Sciatic nerve (tissue), 2 donors: ENCODE measurements at places on chromosomes 6 and 20. TPM values are rescaled to one million over a fixed set of nuclear protein-coding genes. Genes with fewer than 3 reads are reported as not detected.

Gene PHACTR3
- not detected for total RNA-seq

- no peak for DNase-seq
Measured at GRCh38 chr6:68973066-68973465, 338.0 kb downstream of the ADGRB3 start.

GRCh38 chr20:47785854-47786764, 828 bp upstream of the SULF2 start:
- DNase-seq = peak; percentile 75

Gene TGM2
- 70.3 TPM for total RNA-seq

GRCh38 chr20:19497064-19497463, 261.0 kb upstream of the RIN2 start:
- no peak for DNase-seq
